ENCODE measurements at places on chromosomes 16 and 17.
A peak's percentile ranks its signal among the peaks of the same experiment; 100 is the strongest.

DNA sequence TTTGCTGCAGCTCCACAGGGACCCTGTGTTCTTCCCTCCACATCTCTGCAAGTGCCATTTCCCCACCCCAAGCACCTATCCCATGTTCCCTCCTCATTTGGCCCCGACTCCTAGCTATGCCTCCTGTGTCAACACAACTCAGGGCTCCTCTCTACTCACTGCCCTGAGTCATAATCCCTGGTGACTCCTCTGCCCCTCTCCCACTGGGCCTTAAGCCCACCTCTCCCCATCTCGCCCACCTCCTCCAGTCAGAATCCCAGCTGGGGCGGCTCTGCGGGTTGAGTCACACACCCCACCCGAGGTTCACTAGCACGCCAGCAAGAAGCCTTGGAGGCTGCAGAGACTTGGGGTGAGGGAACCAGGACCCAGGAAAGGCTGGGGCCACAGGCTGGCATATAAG is 346.2 kb downstream of the FOXL1 start:
- no peak for DNase-seq

DNA sequence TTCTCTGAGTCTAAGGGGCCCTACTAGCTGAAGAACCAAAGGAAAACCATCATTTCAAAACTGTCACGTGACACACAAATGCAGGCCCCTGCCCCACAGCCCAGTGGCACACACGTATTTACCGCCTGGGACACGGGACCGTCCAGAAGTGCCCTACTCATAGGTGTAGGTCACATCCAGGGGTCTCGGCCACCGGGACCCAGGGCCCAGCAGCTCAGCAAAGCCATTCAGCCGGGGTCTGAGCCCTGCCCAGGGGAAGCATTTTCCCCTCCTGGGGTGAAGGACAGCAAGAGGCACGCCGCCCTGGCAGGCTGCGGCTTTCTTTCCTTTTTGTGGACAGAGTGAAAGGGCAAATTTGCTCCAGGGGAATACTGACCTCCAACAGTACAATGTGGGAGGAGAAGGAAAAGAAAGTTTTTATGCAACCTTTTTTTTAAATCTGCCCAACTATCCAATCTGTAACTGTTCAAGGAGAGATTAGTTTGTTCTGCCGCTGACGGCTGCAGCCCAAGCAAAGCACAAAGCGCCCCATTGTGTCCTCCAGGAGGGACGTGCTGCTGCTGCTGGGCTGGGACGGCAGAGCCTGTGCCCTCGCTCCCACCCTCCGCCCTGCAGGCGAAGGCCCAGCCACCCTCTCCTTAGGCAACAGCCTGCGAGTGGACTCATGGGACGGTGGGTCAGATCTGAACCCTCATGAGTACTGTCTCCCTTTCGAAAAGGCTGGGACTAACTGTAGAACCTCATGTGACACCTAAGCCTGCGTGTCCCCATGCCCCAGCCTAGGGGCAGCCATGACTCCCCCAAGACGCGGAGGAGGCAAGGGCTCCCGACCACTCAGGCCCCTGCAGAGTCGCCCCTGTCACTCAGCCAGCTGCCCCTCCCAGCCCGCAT is 21.3 kb downstream of the SLC7A5 start:
- DNase-seq = no peak

DNA sequence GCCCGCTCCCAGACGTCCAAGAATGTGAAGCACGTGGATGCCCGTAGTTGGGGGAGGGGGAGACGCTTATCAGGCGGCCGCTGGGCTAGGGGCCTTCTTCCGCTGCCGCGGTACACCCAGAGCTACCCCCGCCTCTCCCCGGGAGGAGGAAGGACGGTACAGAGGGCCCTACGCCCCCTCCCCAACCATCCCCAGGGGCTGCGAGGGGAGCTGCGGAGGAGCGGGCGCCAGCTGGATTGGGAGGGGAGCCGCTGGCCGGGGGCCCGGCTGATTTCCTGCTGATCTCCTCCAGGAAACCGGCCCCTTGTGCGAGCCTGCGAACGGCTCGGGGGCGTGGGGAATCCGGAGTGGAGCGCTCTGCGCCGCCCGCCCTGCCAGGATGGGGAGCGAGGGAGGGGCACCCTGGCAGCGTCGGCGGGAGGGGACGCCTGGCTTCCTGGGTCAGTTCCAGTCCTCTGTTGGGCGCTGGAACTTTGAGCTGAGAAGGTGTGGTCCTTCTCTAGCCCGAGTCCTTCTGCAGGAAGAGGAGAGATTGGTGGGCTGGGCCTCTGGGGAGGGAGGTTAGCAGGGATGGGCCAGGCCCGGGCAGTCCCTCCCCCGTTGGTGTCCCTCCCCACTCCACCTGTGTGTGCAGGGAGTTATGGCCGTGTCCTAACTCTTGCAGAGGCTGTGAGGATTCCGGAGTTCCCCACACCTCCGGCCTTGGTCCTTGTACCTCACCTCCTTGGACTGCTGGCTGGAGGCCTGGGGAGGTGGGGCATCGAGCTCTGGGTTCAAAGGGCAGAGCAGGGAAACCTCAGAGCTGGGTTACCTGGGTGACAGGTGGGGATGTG is 19.2 kb downstream of the GJD3 start:
- peak; percentile 59 for DNase-seq

DNA sequence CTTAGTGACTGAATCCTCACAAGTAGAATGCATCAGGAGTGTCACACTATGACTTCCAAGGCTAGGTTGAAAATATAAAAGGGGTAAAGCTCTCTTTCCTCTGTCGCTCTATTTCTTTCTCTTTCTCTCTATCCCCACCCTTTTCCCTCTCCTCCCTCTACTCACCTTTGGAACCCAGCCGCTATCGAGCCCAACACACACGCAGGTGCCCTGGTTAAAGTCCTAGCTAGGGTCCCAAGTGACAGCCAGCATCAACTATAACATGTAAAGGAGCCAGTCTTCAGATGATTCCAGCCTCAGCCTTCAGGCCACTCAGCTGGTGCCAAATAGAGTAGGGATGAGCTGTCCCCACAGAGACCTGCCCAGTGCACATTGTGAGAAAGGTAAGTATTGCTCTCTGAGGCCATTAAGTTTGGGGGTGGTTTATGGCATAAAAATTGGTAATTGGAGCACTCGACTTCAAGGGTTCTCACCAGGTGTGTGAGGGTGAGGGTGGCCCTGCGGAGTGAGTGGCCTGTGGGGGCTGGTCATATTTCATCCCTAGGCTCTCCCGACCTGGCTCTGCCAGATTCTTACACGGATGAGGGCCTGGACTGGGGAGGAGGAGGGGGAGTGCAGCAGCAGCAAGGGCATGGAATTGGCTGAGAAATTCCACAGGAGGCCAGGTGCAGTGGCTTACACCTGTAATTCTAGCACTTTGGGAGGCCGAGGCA is 14.9 kb upstream of the C16orf54 start:
- no peak for DNase-seq

DNA sequence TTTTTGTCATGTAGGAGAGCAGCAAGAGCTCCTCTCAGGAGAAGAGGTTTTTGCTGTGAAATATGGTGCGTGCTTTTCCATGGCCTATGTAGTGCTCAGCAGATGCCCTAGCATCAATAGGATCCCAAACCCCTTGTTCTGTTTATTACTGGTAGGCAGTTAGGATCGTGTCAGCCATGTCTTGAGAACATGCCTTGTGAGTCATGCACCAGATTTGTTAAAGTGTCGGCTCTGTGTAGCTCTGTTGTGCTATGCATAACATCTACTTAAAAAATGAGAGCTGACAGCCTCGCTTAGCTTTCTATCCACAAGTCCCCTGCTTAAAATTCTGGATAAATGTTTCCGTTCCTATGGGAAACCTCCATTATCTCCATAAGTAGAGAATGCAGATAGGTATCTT is 4.4 kb upstream of the EIF4A3 start:
- no peak for DNase-seq

- DNase-seq = no peak
Observed at GRCh38 chr17:81888988-81889595, 2.3 kb downstream of the ALYREF start.

DNA sequence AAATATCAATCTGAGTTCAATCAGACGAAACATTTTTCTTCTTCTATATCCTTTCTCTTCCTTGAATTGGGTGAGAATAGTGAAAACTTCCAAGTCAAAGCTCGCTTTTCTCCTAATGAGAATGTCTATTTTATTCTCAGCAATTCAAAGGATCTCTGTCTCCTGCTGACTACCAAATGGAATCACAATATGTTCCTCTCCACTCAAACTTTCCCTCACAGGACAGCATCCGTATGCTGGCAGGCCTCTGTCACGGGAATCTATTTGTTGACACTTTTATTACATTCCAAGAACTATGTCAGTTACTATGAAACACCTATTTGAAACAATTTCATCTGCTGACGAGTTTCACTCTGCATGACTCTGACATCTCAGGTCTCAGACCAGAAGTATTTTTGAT is 1196.6 kb downstream of the CDH11 start:
- no peak for DNase-seq
